ENCODE measurements at places on chromosomes 3 and 15.

DNA sequence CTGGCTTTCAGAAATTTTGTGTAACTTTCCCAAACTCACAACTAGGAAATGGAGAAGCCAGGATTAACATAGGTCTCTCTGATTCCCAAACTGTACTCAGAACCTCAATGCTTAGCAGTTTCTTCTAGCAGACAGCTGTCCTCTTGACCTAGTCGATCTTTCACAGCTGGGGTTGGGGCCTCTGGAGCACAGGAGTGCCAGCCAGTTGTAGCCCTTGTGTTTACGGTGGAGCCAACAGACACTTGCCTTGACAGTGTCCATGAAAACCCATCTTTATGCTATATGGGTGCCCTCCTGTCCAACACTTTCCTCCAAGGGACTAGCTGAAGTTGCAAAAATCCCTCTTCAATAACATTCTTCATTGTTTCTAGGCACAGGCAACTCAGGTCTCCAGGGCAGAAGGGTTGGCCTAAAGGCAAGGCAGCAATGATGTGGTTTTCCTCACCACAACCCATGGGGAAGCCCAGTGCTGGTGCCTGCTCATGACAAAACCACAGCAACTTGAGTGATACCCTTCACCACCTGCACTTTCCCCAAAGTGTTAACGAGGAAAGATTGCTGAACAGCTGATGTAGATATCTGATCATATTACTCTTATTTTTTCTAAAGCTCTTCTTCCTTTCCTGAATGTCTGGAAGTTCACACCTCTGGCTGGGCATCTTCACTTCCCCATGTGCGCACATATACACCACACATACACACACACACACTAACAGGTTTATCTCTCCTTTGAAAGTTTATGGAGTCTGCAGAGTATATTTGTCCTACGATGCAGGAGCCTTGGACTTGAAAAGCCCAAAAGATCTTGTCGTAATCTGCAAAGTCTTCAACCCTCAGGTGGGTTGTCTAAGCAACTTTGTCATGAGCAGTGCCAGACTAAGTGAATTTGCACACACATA lies 11.0 kb upstream of the KNG1 start:
- peak; percentile 55 for DNase-seq

- no peak for DNase-seq
These were observed 213.7 kb upstream of the ALCAM start for GRCh38 chr3:105152987-105153386.

DNA sequence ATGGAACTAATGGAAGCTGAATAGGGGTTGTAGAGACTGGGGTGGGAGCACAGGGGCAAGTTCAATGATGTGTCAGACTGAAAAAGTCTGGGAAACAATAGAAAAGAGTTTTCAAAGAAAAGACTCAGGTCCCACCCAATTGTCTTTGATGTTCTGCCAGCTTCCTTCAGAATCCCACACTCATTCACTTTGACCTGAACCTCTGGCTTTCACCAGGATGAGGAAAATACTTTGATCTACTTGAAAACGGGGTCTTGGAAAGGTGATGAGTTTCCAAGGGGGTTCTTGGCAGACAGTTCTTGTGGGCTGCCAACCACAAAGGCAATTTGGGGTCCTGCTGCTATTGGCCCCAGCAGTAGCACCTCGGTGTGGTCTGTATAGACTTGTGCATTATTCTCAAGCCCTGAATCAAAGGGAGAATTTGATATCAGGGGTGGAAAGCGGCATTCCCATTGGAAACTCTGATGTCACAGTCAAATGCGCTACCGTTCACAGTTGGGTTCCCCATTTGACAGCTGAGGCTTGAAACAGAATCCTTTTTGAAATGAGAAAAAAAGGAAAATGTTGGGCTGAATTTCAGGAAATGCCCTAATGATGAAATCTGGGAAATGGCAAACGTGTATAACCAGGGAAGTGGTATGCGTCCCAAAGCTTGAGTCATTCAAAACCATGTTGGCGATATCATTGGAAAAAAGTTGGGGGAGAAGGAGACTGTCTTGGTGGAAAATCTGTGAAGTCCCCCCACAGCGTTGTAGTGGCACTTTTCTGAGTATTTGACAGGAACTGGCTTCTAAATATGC lies 229.2 kb upstream of the LRTM1 start:
- no peak for DNase-seq

DNA sequence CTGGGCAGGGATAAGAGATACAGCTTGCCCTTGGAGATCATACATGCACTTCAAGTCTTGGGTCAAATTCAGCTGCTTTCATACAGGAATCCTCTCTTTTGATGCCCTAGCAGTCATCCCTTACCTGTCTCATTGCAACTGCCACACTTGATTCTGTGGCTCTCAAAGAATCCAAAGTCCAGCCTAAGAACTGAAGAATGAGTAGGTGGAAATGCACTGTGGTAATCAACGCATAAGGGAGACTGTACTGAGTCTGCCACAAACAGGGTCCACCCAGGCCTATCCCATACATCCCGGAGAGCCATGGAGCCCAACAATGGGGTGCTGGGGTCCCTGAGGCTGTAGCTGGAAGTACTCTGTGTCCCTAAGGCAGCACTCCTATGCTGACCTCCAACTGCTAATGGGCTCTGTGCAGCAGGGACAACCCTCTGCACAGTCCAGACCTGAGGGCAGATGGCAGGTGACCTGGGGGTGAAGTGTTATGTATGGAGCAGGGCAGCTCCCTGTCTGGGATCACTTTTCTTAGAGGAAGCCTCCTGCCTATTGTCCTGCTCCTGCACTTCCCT lies 1.7 kb upstream of the VPS18 start:
- DNase-seq = no peak

DNA sequence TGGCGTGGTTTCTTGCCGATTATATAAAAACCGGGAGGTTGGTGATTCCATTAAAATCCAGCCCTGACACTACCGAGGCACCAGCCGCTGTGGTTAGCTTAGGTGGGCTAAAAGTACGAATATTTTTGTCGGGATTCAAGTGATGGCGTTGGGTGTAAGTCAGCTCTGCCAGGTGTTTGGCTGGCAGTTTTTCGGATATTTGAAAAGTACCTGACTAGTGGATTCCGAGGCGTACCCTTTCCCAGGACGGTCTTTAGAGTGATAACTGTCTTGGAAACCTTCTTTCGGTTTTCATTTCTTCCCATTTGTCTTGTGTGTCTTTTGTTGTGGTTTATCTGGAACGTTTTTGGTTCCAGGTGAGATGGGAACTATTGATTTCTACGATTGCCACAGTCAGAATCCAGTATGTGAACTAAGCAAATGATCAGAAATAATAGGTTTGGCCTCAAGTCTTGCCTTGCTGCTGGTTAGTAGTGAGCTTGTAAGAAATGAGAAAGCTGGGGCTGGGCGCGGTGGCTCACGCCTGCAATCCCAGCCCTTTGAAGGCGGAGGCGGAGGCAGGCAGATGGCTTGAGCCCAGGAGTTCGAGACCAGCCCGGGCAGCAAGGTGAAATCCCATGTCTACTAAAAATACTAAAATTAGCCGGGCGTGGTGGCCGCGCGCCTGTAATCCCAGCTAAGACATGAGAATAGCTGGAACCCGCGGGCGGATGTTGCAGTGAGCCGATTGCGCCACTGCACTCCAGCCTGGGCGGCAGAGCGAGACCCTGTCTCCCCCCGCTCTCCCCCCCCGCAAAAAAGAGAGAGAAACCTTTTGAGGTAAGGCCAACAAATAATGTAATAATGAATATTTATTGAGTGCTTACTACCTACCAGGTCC lies 1.4 kb downstream of the FYTTD1 start:
- peak; percentile 64 for DNase-seq

DNA sequence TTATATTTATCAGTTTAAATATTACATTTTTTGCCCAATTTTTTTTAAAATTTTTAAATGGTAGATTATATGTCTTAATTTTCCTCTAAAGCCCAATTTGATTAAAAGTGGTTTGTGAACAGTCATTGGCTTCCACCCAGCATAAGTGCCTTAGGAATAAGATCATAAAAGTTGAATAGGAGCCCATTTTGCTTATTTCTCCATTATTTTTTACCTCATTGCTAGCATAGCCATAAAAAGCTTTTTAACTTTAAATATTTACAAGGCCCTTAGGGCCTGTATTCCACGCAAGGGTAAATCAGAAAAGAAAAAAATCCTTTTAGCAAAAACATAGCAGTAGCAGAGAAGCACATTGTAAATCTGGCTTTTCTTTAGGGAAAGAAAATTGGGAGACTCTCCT lies 9.0 kb downstream of the TTC14 start:
- DNase-seq = no peak

- DNase-seq = no peak
These were observed 180.2 kb downstream of the SEMA6D start for GRCh38 chr15:47897525-47897924.

GRCh38 chr3:74676-75243 lies 121.8 kb upstream of the CHL1 start:
- DNase-seq = no peak

GRCh38 chr15:58490888-58491473 lies 59.2 kb downstream of the LIPC start:
- no peak for DNase-seq

DNA sequence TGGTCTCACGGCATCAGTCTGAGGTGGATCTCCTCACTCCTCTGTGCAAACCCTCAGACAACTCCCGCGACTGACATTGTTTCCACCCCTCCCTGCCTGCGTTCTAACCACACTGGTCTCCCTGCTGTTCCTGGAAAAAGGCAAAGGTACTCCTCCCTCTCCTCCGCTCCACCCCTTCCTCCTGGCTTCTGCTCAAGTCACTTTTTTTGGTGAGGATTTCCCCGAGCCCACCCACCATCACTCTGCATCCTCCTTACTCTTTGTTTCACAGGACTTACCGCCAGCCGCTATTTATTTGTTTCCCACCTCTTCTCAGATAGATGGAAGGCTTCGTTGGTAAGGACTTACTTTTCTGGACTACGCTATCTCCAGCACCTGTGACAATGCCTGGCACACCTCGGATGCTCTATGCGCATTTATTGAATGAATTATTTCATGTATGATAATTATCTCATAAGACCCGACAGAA lies 25.6 kb downstream of the PRR23E start:
- no peak for DNase-seq

DNA sequence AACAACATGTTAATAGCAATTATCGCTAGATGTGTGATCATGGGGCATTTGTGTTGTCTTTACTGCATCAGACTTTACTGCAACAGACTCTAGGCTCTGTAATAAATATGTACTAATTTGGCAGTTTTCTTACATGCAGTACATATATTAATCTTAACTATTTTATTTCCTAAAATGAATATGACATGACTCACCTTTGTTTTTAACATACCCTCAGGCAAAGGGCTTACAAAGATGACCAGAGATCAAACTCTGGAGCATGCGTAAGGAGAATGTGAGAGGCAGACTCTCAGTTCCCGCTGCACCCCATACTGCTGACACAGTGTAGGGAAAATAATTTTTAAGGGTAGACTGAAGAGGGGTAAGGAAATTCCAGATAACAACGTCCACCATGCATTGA lies 7.2 kb upstream of the FAM174B start:
- DNase-seq = no peak

DNA sequence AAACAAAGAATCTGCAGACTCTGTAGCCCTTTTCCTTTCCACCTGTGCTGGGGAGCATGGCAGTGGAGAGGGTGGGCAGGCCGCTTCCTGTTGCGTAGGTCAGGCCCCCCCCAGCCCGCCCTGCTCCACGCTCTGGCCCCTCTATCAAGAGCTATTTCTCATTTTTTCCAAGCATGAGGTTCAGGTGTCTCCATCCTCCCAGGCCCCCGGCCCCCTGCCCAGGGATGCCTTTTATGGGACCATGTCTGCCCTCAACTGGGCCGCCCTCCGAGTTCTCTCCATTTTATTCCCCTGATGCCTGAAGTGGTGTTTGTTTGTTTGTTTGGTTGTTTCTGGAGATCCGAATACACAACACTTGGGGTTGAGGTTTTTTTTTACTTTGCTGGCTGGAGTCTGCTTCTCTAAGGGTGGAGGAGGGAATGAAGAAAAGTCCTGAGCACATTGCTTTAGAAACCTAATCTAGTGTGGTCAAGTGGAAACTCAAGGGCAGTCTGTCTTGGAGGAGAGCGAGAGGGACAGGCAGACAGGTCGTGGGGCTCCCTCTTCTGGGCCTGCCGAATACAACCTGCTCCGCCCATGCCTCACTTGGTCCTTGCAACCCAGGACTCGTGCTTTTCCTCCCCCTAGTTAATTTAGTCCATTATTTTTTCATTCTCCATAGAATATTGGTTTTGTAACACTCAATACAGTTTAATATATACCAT lies 176.5 kb upstream of the LYSMD4 start:
- DNase-seq = no peak

- DNase-seq = no peak
These were observed 588.8 kb upstream of the BCHE start for GRCh38 chr3:166425900-166426611.

GRCh38 chr3:141082064-141082463 lies 30.9 kb downstream of the SPSB4 start:
- DNase-seq = no peak

GRCh38 chr15:79410237-79410636 lies 21.9 kb upstream of the MINAR1 start:
- no peak for DNase-seq

GRCh38 chr3:108021533-108021932 lies 69.3 kb downstream of the CD47 start:
- DNase-seq = no peak

DNA sequence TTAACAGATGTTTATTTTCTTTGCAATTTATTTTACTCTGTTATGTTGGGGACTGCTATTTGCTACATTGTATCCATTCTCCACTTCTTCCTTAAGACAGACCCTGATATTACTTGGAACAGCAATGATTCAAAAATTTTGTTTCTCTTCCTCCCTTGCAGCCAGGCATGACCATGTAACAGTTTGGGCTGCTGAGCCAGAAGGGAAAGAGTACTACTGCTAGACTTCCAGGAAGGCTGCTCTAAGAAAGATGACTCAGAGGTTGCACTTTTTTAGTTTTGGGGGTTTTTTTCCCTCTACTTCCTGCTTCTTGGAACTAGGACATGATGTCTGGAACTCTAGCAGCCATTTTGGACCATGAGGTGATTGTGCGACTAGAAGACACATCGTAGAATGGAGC lies 10.3 kb downstream of the PRR20G start:
- no peak for DNase-seq

GRCh38 chr3:127829537-127829936 lies 7.2 kb upstream of the MGLL start:
- DNase-seq = no peak

- DNase-seq = no peak
These were observed 7.7 kb downstream of the DUOXA2 start for GRCh38 chr15:45121706-45122417.

GRCh38 chr3:155286736-155287135 lies 6.7 kb downstream of the STRIT1 start:
- DNase-seq = no peak

GRCh38 chr15:66714543-66714981 lies 12.5 kb downstream of the SMAD6 start:
- DNase-seq = no peak

DNA sequence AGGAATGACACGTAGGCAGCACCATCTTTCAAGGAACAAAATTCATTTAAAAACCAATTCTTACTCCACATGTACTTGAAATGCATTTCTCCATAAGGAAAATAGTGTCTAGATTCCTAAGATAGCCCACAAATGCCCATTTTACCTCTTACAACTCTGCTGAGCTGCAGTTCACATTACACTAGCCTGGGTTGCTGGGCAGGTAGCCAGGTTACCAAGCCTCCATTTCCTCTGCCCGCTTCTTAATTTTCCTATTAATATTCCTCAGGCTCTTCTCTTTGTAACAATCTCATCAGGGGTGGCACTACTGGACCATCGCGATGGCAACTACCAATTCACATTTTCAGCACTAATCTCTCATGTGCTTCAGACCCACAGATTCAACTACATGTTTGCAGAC lies 10.8 kb downstream of the ATP13A3 start:
- no peak for DNase-seq
